Right ventricle myocardium inferior (tissue), 1 donor: ENCODE measurements at places on chromosomes 1 and 21. TPM values are rescaled to one million over a fixed set of nuclear protein-coding genes. Genes with fewer than 3 reads are reported as not detected.

DNA sequence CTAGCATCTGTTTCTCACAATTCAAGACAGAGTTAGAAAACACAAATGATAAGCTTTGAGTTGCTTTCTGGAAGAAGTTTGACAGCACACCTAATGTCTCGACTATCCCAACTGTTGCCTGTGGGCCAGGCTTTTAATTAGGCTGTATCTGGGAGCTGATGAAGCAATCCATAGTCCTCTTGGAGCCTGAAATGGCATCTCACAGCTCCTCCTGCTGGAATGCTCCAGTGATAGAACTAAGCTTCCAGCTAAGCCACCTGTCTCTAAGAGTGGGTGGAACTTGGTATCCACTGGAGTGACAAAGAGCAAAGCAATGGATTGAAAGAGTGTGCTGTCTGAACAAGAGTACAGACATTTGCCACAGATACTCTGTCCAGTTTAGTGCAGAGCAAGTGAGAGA lies 605.3 kb upstream of the NR5A2 start:
- no peak for DNase-seq

- DNase-seq: no peak
Observed at GRCh38 chr21:33936301-33937038, 20.9 kb upstream of the ATP5PO start.

GRCh38 chr21:46095083-46095719 lies 2.7 kb upstream of the COL6A2 start:
- DNase-seq: no peak

CFAP141 gene
- not detected for total RNA-seq

GRCh38 chr1:28282426-28283407 lies 23.4 kb downstream of the SESN2 start:
- no peak for DNase-seq

DCDC2B gene
- not detected for total RNA-seq

DNA sequence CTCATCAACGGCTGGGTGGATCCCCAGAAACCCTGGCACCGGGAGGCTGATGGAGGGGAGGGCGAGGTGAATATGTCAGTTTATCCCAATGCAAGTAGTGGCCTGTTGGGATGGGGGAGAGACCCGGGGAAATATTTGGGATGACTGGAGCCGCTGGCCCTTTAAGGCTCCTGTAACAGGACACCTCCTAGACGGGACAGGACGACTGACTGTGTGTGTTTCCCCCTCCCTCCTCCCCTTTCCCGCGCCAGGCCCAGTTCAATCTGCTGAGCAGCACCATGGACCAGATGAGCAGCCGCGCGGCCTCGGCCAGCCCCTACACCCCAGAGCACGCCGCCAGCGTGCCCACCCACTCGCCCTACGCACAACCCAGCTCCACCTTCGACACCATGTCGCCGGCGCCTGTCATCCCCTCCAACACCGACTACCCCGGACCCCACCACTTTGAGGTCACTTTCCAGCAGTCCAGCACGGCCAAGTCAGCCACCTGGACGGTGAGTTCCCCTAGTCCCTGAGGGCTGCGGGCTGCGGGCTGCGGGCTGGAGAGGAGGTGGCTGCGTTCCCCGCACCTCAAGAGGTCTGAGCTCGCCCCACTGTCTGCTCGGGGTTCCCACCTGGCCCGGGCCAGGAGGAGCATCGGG lies 44.8 kb upstream of the CCDC27 start:
- no peak for DNase-seq

GRCh38 chr21:42688841-42689371 lies 35.5 kb downstream of the PDE9A start:
- no peak for DNase-seq

CTBS gene
- total RNA-seq: 6.0 TPM

DNA sequence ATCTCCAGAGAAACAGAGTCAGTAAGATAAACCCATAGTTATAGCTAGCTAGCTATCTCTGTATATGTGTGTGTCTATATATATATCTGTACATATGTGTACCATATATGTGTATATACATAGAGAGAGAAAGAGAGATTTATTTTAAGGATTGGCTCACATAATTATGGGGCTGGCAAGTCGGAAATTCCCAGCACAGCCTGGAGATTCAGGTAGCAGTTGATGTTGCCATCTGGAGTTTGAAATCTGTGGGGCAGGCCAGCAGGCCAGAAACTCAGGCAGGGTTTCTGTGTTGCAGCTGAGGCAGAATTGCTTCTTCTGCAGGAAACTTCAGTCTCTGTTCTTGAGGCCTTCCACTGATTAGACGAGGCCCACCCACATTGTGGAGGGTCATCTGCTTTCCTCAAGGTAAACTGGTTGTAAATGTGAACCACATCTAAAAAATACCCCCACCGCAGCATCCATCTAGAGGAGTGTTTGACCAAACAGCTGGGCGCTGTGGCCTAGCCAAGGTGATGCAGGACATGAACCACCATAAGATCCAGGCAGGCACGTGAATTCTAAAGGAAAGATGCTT lies 81.0 kb downstream of the FBXO2 start:
- DNase-seq: no peak

DNA sequence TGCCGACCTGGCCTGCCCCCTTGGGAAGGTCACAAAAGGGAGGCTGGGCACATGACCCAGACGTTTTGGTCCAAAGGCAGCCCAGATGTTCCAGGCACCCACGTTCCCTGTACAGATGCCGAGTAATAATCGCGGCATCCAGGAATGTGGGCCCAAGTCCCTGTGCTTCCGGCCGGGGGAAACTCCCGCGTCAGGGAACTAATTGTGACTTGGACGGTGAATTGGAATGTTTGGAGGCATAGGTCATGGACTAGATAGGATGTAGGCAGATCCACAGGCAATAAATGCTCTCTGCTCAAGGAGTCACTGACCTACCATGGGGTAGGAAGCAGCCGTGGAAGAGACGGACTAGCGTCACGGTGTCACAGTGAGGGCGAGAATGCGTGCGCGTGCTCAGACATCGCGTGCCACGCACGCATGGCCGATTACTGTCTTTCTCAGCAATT lies 178.4 kb downstream of the DUSP10 start:
- DNase-seq: no peak

DNA sequence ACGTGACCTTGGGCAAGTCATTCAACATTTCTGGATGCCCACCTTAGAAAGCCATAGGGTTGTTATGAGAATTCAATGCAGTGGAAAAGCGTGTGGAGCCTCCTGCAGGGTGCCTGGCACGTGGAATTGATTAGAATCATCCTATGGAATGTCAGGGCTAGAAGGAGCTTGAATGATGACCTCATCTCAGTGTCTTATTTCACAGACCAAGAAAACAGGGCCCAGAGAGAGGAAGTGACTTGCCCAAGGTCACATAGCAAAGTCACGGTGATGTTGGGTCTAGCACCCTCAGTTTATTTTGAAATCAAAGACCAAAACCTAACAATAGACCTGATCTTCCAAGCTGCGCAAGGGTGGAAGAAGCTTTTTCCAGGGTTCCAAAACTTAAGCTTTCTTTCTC lies 6.0 kb downstream of the TRABD2B start:
- DNase-seq: no peak

DNA sequence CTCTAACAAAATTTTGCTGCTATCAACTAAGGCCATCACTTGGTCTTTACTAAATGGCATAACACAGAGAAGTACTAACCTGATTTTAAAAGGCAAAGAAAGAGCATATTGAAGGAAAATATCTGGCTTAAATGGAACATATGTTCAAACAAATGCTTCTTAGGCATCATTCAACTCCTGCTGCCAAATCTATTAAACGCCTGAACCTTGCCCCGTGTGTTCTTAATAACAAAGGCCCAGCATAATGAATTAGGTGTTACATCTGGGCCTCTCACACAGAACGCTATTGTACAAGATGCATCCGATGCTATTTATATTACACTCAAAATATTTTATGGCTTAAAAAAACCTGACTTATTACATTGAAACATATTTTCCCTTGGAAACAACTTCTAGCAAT lies 48.4 kb downstream of the B3GALNT2 start:
- DNase-seq: no peak

GRCh38 chr1:73781251-73781650 lies 416.7 kb downstream of the LRRIQ3 start:
- no peak for DNase-seq

DNA sequence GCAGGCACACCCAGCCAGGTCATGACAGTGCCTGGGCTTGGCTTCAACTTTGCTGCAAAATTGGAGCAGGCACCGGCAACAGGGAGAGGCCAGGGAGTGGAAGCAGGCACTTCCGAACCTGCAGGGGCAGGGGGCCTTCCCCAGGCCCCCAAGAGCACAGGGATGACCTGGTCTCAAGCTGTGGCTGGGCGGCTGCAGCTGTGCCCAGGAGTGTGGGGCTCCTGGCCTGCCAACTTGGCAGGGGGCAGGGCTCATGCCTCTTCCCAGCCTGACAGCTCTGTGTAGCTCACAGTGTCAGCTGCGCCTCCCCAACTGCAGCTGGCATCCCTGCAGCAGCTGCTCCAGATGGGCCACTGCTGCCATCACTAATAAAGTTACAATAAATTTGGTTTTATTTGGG lies 51.5 kb upstream of the SCYL3 start:
- DNase-seq: peak; percentile 33

DNA sequence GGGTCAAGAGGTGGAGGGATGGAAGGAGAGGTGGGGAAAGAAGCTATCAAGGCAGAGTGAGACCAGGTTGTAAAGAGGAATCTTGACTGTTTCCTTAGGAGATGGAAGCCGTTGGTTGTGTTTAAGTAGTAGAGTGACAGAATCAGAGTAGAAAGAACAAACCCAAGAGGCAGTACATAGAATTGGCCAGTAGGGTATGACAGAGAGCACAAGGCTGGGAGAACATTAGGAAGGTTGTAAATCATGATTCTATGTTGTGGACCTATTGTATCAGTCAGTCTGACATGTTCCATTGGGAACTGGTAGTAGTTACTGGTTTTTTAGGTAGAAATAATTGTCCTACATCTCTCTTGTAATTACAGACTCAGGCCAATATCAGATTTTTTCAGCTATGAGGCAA lies 486.9 kb upstream of the USP24 start:
- no peak for DNase-seq
